ENCODE measurements at places on chromosomes 13 and 19.

DNA sequence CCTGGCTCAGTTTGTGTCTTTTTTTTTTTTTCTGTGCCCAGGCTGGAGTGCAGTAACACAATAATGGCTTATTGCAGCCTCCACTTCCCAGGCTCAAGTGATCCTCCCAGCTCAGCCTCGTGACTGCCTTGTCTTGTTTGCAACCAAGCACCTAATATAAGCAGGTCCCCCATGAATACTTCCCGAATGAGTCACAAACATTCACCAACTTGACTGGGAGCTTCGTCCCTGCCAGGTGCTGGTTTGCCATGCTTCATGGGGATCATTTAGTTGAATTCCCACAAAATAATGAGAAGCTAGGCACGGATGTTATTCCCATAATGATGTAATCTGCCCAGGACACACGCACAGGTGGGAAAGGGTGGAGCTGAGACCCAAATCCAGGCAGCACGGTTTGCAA is 176.5 kb downstream of the CACNA1A start:
- no peak for DNase-seq

DNA sequence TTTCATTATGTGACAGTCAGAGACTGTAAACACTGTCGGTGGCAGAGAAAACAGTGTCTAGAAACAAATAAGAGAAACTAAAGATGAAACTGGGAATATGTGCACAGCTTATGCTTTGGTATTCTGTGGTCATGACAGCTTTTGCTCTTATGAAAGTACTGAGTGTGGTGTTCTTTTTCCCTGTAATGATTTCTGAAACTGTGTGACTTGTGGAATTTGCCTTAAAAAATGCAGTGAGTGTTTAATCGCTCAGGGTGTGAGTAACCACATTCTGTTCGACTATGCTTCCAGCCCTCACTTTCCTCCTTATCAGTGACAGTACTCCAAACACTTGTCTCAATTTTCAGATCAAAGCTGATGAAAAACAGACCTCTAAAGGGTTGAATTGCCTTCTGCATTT is 66.9 kb upstream of the DIAPH3 start:
- no peak for DNase-seq

DNA sequence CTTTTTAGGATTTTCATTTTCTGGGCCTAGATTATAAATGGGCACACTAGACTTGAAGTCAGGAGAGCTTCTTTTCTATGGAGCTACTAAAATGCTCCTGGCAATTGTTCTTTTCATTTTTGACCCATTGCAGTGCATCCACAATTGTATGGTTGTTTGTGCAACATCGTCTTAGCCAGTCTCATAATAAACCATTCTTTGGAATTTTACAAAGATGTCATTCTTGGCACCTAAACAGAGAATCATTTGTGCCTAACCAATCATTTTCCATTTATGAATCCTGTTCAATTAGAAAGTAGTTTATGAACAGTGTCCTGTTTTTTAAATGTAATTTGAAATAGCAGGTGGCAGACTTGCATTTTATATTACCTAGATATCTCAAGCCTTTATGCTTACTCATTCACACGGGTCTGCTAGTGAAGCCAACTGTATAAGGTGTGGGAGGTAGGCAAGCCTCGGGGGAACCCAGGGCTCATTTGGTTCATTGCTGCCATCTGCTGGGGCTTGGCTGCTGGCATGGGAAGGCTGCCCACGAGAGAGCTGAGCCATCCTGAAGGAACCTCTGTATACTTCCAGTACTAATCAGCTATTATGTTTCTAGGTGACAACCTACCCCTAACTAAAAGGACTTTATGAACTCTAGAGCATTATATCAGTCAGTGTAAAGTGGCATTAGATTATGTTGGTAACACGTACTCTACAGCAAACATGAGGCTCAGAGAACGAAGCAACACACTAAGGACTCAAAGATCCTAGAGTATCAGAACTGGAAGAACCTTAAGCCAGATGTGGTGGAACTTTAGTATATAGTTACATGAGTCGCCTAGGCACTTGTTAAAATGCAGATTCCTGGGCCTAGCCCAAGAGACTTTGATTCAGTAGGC is 60.0 kb downstream of the TPT1 start:
- DNase-seq: no peak

DNA sequence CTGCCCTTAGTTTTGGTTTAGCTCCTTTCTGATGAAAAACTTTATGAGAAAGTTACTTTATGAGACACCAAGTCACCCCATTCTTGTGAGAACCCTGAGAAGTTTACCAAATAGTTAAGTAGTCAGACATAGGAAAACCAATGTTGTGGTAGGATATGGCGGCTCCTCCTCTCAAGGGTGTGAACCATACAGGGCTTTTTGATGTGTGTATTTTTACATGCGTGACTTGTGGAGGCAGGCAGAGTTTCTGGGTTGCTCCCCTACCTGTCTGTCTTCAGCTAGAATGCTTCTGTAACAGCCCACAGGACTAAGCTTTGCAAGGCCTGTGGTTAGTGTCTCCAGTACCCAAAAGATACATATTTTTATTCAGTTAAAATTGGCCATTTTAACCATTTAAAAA is 18.3 kb downstream of the UBAC2 start:
- DNase-seq: no peak

Measured in NCI-H510A (cell line).